Activated CD8-positive, alpha-beta memory T cell treated with anti-CD3 and anti-CD28 coated beads, Interleukin-2, amount 50 U/mL, for 48 hours (primary cell): ENCODE measurements at places on chromosomes 1 and 21.

DNA sequence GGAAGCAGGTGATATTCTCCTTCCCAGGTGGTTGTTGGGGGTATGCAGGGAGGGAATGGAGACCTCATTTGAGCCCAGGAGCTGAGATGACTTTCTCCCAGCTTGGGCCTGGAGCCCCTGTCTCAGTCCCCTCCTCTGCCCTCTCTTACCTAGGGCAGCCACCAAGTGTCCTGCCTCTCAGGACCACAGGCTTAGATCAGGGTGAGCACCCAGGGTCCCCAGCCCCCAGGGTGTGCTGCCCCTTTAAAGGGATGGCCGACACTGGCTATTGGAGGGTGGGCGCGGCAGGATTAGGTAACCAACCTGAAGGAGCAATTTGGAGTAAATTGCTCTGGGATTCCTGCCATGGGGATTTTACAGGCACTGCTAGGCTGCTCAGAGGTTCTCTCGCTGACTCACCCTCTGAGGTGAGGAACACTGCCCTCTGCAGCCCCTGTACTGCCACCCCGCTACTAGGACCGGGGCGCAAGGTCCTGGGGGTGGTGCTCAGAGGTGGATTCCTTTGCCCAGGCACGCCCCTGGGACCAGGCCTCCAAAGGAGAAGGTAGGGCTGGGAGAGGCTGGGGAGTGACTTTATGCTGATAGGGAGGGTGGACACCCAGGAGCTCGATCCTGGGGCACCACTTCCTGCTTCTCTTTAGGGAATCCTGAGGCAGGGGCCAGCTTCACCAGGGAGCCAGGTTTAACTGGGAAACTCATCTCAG is 1.5 kb downstream of the RPS6KA1 start:
- DNase-seq, result no peak

- no peak for DNase-seq
Observed at GRCh38 chr1:212613440-212614335, 5.1 kb downstream of the ATF3 start.

- no peak for DNase-seq
Observed at GRCh38 chr1:40393173-40393572, 19.6 kb downstream of the SMAP2 start.

- no peak for DNase-seq
Observed at GRCh38 chr1:33332881-33333280, 12.0 kb upstream of the A3GALT2 start.

DNA sequence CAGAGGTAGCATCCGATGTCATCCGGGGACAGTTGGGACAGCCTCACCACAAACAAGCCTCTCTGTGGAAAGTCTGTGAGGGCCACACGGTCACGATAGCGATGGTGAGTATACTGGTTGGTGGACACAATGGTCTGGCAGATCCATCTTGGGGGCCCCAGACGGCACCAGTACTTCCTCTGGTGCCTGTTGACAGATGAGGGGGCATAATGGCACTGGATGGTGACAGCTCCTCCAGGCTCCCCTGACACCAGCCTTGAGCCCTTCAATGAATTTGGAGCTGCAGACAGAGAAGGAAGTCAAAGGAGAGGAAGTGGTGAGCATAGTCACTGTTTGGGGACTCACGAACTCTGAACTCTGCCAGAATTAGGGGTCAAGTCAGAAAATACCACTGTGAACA is 8.0 kb downstream of the FCAMR start:
- DNase-seq, result no peak
